ENCODE measurements at places on chromosomes 13 and 19.

- no peak for DNase-seq
These were observed 14.4 kb upstream of the ZNF442 start for GRCh38 chr19:12379732-12380443.

GRCh38 chr19:648305-648704 lies 8.6 kb downstream of the FGF22 start:
- no peak for DNase-seq

GRCh38 chr19:18424122-18424889 lies 5.1 kb downstream of the SSBP4 start:
- DNase-seq, result no peak

GRCh38 chr13:39779337-39780265 lies 124.1 kb downstream of the COG6 start:
- no peak for DNase-seq

DNA sequence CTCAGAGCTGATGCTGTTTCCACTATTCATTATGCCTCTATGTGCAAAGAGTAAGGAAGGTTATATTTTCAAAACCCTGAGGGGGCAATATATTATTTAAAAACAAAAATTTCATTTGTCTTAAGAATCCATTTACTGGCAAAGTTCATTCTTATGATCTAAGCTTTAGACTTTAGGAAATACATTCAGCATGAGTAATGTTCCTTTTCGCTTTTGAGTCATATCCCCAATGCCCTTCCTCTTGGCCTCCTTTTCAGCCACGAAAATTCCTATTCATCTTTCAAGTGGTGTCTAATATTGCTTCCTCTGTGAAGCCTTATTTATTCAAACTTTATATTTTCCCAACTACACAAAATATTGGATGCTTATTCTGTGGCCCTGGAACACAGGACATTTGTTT lies 1317.0 kb downstream of the PCDH9 start:
- no peak for DNase-seq

- no peak for DNase-seq
These were observed 9.1 kb downstream of the CDADC1 start for GRCh38 chr13:49256841-49257240.

DNA sequence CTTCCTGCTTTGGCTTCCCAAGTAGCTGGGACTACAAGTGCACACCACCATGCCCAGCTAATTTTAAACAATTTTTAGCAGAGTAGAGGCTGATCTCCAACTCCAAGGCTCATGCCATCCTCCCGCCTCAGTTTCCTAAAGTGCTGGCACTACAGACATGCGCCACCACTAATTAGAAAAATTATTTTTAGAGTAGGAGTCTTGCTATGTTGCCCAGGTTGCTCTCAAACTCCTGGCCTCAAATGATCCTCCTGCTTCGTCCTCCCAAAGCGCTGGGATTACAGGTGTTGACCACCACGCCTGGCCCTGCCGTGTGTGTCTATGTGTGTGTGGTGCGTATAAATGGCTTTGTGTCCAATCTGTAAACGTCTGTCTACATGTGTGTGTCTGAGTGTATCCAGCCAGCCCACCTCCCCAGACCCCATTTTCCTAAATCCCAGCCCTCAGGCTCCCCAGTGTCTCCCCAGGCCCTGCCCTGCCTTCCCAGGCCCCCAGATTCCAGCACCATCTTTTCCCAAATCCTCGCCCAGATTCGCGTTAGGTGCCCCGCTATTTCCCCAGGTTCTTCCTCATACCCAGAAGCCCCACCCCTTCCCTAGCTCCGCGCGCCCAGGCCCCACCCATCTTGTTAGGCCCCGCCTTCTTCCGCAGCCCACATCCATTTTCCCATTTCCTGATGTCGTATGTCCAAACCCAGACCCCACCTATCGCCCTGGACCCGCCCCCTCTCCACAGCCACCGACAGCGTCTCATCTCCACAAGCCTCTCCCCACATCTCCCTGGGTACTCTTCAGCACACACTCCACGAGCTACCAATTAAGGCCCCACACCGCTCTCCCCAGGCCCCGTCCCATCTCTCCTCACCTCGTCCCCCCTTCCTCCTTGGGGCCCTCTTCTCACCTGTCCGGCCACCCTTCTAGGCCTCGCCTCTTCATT lies 24.9 kb downstream of the SLC8A2 start:
- DNase-seq, result no peak

DNA sequence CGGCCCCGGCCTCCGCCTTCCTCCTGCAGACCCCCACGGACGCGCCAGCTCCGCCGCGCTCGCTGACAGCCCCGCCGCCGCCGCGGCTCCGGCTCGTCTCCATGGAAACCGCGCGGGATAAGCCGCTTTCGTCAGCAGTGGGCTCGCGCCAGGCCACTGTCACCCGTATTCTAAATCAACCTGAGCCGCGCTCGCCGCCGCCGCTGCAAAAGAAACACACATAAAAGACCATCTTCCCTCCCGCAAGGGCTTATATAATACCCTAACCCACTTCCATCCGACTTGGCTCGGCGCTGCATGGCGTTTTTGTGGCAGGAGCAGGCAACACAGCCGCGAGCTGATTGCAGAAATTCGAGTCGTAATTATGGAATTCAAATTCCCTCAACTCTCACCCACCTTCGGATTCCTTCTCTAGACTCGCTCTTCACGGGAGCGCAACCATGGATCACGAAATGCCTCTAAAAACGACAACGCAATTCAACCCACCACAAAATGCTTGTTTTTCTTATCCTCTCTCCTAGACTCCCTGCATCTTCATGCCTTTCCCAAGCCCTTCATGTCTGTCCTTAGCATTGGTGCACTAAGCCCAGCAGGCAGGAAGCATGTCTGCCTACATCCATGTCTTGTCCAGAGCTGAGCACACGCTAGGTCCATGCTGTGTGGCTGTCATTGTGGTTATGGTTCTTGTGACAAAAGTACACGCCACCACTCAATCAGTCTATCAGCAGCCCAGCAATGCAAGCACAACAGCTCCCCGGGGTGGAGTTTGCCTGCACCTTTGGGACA lies at the start of gene AMER2:
TSS of gene AMER2 (minus strand) at position 772 of the 786 bp plus-strand sequence. CDS start at position 103, 669 bp downstream.
- no peak for DNase-seq

DNA sequence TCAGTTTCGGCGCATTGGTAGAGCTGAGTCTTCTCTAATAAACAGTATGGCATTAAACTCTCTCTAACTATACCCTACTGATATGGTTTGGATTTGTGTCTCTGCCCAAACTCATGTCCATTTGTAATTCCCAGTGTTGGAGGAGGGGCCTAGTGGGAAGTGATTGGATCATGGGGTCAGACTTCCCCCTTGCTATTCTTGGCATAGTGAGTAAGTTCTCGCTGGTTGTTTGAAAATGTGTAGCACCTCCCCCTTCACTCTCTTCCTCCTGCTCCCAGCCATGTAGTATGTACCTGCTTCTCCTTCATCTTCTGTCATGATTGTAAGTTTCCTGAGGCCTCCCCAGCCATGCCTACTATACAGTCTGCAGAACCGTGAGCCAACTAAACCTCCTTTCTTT lies 682.7 kb upstream of the ARGLU1 start:
- no peak for DNase-seq

GRCh38 chr13:94709001-94709834 lies 3.1 kb downstream of the SOX21 start:
- DNase-seq, result no peak

- no peak for DNase-seq
These were observed 8.9 kb downstream of the OCEL1 start for GRCh38 chr19:17234911-17235299.

DNA sequence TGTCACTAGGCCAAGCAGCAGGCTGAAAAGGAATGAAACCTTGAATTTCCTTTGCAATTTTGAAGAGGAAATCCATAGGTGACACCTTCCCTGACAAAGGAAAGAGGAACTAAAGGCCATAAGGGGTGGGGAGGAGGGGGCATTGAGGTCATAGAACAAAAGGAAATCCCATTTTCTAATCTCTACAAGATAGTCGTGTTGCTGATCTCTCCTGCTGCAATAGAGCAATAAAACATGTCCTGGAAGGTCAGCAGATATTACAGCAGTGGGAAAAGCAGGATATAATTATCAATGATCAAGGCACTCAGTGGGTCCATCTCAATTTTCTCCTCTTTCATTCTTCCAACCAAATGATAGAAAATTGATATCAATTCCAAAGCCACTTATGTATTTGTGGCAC lies 20.3 kb upstream of the RAP2A start:
- no peak for DNase-seq

DNA sequence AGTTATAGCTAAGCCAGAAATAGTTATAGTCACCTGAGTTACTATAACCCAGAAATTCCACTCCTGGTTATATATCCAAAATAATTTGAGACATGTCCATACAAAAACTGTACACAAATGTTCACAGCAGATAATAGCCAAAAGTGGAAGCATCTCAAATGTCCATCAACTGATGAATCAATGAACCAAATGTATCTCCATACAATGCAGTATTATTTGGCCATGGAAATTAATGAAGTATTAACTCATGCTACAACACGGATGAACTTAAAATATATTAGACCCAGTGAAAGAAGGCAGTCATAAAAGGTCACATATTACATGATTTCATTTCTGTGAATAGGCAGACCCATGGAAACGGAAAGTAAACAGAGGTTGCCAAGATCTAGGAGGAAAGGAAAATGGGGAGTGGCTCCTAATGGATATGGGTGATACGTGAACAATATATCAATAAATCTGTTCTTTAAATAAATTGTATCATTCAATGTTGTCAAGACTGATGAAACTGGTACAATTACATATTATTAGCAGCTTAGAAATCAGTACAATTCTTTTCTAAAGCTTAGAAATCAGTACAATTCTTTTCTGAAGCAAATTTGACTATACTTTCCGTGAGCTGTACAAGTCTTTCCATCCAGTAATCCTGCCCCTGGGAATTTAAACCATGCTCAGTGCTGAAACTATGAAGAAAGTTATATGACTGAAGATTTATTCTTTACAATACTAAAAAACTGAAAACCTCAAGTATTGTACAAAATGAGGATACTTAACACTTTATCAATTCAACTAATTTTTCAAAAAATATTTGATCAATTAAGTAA lies 47.0 kb upstream of the DIAPH3 start:
- DNase-seq, result no peak

- peak; percentile 63 for DNase-seq
These were observed at the start of gene ZNF304 for GRCh38 chr19:57350877-57351805. TSS of gene ZNF304 (plus strand) at chr19:57351271. CDS start at chr19:57351665, 394 bp downstream.

DNA sequence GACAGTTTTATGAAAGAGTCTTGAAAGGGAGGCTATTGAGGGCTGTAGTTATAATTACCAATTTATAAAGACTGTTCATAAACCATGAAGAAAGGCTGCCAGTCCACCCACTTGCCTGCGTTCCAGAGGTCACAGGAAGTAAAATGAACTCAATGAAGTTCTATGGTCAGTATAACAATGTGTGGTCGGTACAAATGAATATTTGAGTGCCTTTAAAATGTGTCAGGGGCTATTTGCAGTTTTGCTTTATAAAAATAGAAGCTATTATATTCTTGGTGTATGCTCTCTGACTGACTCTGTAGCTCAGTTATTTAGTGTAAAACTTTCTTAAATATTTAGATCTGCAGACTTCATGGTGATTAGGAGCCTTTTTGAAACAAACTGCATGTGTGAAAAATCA lies 47.0 kb downstream of the ESD start:
- DNase-seq, result no peak

DNA sequence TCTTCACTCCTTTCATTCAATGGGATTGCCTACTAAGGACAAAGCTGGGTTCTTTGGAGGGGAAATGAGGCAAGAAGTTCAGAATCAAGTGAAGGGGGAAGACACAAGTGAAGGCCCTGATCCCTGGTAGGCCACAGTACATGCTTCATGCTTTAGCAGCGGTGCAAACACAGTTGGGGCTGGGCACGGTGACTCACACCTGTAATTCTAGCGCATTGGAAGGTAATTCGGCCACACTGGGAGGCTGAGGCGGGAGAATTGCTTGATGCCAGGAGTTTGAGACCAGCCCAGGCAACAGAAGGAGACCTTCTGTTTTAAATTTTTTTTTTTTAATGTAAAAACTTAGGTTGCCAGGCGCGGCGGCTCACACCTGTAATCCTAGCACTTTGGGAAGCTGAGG lies 23.4 kb upstream of the GATAD2A start:
- no peak for DNase-seq

GRCh38 chr19:15184776-15185175 lies 16.0 kb downstream of the NOTCH3 start:
- DNase-seq, result no peak

DNA sequence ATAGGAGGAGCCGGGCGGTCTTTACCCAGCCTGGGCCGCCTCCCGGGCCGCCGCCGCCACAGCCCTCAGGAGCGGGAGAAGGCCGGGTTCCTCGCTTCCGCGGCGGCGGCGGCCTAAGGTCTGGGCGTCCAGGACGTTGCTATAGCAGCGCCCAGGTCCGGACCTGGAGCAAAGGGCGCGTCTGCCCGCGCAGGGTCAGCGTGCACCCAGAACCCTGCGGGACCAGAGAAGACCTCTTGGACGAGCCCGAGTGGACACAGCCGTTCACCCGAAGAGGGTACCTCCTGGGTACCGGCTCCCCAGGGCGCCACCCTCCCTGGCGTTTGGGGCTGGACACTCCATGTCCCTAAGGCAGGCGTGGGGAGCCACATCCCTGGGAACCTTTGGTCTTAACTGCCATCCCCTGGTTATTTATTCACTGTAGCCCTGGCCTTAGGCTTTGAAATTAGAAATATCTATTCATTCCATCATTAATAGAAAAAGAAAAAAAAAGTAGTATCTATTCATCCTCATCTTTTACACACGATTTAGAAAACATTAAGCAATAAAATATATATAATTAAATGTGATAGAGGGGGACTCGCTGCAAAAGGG lies 2.4 kb downstream of the DZIP1 start:
- DNase-seq, result no peak

DNA sequence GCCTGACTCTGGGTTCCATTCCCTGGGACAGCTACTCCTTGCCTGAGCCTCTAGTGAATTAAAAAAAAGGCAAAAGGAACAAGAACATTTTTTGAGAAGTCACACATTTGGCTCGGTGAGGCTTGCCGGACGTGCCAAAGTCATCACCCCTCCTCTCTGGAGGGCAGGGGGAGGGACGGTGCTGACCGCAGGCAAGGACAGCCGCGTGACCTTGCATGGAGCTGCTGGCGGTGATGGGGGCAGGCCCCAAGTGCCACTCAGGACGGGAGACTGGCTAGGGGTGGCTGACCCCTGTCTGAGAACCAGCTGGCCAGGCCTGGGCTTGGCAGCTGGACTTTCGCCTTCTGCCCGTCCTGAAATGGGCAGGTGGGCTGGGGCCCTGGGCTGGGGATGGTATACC lies 26.4 kb downstream of the MAP2K2 start:
- DNase-seq, result no peak

DNA sequence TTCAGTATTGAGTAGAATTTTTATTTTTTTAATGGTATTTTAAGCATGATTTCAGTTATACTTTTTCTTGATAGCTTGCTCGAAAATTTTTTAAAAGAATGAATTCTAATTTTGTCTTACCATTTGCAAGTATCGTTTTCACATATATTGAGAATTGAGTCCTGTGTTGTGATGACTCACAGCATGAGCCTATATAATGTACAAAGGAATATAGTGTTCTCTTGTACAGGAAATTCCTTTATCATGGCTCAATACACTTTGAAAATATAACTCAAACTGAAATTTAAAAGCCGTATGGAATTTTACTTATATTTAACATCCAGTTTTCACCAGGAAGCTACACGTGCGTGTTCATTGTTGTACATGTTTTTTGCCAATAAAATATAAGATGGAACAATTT lies 161.1 kb upstream of the TMTC4 start:
- DNase-seq, result no peak

Data from stimulated activated CD8-positive, alpha-beta memory T cell treated with anti-CD3 and anti-CD28 coated beads, Interleukin-2, amount 100 ng/mL, for 1 hour (primary cell).